Activated CD4-positive, CD25-positive, alpha-beta regulatory T cell treated with anti-CD3 and anti-CD28 coated beads, Interleukin-2, amount 50 U/mL, for 16 hours (primary cell): ENCODE measurements at places on chromosomes 7 and 10.

DNA sequence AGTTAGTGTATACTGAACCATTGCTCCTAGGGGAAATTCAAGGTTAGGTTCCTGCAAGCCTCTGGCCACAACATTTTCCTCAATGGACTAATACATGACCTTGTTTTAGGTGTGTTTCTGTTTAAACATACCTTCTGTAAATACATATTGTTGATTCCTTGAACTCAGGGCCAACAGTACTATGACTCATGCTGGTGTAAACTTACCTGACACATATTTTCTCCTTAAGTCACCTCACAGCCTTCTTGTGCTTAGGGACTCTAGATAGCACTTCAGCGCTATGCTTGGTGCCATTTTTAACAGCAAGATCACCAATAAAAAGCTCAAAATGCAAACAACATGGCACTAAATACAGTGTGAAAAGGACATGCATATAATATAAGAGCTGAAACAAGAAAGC, 176.4 kb downstream of the TAX1BP1 start:
- DNase-seq: no peak

DNA sequence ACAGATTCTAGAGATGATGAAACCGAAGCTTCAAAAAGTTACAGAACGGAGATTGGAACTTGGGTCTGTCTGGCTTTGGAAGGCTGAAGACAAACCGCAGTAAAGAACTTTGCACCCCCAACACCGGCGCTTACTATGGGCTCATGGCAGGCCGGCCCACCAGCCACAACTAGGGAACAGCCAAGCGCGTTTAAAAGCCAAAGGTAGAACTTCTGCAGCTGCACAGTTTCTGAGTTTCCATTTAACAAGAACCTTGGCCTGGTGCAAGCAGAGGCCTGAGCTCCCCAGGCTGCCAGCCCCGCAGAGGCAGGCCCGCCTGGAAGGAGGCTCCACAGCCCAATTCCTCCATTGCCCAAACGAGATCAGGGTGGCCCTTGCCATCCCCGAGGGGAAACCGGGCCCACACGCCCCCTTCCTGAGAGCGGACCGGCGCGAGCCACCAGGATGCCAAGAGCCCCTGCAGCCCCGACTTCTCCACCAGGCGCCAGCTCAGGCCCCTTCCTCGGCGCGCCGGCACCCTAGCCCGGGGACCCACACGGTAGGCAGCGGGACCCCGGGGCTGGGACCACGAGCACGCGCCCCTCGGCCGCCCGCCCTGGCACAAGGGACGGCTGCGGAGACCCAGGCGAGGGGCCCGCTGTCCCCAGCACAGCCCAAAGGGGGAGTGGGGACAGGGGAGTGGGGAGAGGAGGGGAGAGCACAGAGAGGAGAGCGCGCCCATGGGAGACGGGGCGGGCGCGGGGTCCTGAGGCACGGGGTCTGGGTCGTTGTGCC, 566 bp downstream of the MAD1L1 start:
- no peak for DNase-seq

GRCh38 chr7:112452102-112452888, 2.0 kb downstream of the IFRD1 start:
- no peak for DNase-seq

GRCh38 chr7:129163875-129164544, 19.5 kb downstream of the TSPAN33 start:
- no peak for DNase-seq

DNA sequence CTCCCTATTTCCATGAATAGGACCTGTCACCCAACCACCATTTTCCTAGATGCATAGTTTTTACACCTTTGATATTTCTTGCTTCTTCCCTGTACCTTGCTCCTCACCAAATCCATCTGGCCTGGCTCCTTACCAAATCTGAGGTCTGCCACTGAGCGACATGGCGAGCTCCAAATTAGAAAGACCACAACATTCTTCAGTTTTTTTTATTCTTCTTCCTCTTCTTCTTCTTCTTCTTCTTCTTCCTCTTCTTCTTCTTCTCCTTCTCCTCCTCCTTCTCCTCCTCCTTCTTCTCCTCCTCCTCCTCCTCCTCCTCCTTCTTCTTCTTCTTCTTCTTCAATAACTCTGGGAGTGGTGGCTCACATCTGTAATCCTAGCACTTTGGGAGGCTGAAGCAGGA, 7.1 kb downstream of the CPED1 start:
- DNase-seq: no peak

DNA sequence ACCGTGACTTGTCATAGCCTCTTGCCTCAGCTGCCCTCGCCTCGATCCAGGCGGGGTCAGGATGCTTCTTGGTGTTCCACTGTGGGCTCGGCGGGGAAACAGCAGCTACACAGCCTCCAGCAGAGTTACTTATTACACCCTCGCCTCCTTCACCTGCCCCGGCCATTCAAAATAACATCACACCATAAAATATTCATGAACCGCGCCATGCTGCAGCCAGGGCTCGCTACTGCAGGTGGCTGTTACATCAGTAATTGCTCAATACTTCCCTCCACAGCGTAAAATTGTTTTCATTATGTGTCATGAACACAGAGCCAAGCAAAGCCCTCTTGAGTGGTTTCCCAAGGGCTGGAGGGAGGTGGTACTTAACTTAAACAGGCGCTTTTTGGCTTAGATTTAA, 241.5 kb upstream of the SP8 start:
- DNase-seq: no peak

DNA sequence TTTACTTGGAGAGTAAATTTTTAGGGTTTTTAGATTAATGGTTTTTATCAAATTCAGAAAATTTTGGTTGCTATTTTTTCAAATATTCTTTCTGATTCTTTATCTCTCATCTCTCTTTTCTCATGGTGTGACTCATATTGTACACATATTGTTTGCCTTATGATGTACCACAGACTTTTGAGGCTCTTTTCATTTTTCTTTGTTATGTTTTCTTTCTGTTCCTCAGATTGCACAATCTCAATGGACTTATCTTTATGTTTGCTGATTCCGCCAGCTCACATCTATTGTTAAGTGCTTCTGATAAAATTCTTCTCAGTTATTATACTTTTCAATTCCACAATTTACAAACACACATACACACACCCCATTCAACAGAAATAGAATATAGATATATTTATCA, 168.2 kb upstream of the IGFBP3 start:
- DNase-seq: no peak

DNA sequence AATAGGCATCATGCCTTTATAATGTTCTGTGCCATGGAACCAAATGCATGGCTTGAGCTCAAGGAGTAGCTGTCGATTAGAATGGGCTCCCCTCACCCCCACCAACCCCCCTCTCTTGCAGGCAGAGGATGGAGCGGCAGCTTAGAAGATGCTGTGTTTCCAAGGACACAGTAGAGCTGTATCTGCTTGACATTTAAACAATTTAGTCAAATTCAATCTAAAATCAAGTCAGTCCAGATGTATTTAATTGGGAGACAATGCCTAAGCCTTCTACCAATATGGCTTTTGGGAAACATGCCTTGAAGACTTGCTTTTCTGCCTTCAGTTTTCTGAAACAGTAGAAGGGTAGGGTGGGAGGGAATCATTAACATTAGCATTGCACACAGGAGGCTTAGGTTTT, 497.1 kb upstream of the NRP1 start:
- no peak for DNase-seq

- no peak for DNase-seq
Observed at GRCh38 chr10:118971187-118971586, 58.3 kb upstream of the NANOS1 start.

DNA sequence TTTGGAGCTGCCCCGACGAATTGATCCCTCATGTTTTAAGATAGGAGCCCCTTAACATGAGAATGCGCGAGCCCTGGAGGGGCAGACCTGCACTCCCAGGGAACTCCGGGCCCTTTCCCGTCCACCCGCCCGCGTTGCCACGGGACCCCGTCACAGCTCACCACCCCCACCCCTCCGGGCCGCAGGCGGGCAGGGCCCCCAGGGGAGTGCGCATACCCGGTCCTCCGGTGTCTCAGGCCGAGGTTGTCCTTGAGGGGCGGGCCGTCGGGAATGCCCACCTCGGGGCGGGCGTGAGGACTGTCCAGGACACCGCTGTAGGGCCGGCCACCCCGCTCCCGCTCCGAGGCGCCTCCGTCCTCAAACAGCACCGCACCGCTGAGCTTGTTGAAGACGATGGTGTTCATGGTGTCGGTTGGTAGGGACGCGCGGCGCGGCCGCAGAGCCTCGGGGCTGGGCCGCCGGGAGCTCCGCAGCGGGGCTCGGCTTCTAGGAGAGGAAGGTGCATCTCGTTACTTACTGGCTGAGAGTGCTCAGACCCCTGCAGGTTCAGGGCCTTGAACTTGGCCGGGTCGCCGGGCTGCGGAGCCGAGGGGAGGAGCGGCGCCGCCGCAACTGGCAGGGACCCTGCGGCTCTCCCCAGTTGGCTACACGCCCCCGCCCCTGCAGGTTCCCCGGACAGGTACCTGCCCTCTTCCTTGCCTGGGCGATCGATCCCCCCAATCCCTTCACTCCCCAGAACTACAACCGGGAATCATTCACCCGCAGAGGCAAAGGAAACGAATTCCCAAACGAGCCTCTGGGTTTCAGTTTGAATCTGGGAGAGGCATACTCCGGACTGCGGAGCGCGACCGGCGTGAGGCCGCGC, 2.4 kb downstream of the MKX start:
- no peak for DNase-seq

DNA sequence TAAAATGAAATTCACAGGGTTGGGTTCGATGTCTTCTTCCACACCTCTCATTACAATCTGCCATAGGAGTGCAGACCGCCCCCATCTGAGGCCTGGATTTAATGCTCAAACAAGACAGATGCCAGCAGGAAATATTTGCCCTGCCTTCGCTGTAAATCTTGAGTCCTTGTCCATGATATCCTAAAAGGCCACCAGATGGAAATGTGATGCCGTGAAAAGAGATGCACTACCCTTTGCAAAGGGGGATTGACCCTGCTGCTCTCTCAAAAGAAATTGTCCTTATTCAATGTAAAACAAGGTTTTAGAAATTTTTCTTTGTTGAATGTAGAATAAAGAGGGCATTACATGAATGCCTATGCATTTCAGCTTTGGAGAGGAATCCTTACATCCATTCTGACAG, 37.5 kb downstream of the AGAP4 start:
- DNase-seq: no peak

DNA sequence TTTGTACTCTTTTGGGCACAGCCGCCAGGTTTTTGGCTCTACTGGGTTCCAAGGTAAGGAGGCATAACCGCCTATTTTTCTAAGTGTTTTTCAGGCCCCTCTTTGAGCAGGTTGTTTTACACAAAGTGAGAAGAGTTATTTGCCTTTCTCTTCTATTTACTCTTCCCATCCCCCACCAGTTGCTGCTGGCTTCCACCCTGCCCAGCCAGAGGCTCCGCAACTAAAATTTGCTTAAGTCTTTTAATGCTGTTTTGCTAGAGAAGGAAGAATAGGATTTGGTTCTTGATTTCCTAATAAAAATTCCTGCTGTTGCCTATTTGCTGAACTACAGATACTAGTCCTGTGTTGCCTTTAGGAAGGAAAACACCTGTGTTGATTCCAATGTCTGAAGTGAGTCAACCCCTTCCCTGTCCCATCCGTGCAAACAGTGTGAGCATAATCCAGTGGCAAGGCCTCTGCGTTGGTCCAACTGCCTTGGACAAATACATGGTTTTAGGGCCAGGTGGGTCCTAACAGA, 1.9 kb downstream of the PLA2G12B start:
- no peak for DNase-seq

DNA sequence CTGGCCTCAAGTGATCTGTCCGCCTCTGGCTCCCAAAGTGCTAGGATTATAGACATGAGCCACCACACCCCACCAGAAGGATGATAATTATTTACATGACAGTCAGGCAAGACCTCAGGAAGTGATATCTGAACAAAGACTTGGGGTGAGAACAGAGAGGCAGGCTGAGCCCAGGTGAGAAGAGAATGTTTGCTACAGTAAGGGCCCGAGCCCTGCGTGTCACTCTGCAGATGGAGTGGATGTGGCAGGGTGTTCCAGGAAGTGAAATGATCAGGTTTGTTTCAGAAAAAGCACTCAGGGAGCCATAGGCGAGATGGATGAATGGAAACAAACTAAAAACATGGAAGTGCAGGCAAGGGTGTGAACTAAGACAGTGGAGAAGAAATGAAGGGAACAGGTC, 22.2 kb downstream of the SFMBT2 start:
- DNase-seq: no peak

DNA sequence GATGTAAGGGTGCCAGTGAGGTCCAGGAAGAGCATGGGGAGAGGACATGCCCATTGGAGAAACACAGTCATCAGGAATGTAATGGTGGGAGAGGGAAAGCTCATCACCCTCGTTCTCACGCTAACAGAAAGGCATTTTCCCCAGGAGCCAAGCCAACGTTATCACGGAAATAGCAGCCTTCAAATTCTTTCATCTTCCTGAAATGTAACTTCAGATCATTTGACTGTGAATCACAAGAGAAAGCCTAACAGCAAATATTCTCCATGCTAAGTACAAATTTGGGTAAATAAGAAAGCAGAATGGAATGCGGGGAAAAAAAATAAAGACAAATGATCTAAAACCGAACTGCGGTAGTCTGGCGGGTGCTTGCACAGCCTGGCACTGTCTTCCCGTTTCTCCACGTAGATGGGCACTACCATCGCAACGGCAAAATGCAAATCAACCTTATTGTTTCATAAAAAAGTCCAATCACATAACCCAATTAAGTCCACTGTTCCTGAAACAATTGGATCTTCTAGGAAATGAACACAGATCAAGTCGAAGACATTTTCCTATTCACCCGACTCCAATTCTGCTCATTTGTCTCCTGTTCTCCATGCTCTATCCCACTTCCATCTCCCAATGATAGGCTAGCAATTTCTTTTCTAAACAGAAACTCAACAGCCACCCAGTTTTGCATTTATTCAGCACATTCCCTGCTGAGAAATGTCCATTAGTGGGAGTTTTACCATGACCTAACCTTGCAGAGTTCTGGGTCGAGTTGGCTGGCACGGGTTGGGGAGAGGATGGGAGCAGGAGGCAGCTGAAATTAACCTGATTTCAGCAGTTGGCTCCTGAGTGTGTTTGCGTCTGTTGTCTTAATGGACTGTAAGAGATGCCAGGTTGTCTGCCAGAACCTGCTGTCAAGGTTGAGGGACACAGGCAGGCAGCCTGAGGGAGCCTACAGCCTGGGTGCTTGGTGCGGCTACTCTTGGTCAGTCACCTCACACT, 74.6 kb upstream of the FRMD4A start:
- no peak for DNase-seq

GRCh38 chr10:122323941-122324675, 50.4 kb upstream of the PLEKHA1 start:
- no peak for DNase-seq

DNA sequence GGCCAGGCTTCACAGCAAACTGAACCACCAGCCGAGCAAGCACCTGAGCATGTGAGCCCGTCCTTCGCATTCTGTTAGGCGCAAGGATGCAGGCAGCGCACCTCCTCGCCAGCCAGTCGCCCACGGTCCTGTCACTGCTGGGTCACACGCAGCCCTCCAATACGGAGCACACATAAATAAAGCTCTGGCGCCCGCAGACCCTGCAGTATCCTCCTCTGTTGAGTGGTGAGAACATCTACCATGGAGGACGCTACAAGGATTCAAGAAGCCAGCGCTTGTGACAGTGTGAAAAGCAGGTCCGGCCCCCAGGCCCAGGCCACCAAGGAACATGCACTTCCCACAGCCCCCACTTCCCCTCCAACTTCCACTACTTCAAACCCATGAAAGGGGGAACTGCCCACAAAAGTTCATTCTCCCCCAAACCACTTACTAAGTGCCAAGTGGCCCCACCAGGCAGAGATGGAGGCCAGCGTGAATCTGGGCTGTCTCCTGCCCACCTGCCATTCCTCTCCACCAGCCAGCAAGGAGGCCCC, 34.8 kb downstream of the VOPP1 start:
- DNase-seq: no peak
